8988T (cell line): ENCODE measurements at places on chromosomes 1 and 21.

DNA sequence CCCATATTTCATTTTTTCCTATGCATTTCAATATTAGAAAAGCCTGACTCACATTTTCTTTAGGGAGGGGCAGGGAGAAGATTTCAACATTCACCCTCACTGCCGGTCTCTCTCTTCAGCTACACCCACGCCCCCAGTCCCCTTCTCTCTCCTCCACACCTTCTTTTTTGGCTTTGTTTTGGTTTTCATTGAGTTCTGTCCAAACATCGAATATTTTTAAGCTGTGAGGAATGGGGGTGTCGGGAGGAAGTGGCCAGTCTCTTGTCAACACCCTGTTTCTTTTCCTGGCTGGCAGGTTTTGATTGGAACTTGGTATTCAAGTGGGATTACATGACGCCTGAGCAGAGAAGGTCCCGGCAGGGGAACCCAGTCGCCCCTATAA lies 177.3 kb downstream of the PGBD5 start:
- DNase-seq = no peak

- DNase-seq = no peak
Observed at GRCh38 chr1:182392050-182393028, 749 bp upstream of the GLUL start.

- DNase-seq = no peak
Observed at GRCh38 chr21:43812957-43813655, 23.7 kb downstream of the RRP1 start.

DNA sequence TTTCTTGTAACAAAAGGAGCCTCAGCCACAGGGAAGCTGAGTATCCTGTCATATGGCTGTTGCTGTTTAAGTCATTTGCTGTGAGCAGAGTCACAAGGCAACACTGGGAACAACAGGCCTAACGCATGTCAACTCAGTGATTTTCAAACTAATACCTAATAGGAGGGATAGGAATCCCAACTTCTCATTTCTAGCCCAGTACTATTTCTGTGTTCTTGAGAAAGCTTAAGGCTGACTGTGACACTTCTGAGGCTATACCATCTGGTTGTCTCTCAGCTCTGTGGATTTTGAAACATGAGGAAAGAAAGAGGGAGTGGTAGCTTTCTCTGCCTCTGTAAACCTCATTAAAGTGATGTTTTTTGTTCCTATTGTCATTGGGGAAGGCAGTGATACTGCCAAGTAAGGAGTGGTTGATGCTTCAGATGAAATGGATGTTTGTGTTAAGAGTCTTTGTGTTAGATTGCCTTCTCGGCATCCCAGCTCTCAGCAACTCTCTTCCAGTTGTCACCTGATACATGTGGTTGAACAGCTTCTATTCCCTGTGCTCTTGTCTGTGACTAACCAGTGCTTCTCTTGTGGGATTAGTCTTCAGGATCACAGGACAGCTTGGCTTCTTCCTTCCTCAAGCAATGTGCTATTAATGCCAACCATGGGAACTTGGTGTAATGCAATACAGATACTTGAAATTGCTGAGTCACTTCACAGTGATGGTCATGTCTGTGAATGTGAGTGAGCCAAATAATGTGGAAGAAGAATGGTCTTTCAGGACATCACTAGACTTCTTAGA lies 166.8 kb upstream of the IVNS1ABP start:
- DNase-seq = no peak

GRCh38 chr1:60697204-60697994 lies 385.0 kb upstream of the NFIA start:
- DNase-seq = no peak

GRCh38 chr1:245986404-245987218 lies 520.5 kb downstream of the SMYD3 start:
- peak; percentile 37 for DNase-seq

DNA sequence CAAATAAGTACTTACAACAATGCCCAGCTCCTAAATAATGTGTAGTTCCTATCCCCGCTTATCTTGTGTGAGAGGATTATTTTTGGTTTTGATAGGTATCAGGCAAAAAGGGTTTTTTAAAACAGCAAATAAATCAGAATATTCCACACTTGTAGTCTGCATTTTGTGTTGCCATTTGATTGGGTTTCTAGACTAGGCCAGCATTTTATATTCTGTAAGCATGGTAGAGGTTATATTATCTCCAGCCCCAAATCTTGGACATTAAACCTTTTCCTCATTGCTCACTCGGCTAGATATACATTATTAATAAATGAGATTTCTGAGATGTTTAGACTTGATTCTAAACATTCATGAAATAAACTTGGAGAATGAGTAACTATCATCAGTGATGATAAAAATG lies 165.7 kb upstream of the C1orf21 start:
- no peak for DNase-seq

DNA sequence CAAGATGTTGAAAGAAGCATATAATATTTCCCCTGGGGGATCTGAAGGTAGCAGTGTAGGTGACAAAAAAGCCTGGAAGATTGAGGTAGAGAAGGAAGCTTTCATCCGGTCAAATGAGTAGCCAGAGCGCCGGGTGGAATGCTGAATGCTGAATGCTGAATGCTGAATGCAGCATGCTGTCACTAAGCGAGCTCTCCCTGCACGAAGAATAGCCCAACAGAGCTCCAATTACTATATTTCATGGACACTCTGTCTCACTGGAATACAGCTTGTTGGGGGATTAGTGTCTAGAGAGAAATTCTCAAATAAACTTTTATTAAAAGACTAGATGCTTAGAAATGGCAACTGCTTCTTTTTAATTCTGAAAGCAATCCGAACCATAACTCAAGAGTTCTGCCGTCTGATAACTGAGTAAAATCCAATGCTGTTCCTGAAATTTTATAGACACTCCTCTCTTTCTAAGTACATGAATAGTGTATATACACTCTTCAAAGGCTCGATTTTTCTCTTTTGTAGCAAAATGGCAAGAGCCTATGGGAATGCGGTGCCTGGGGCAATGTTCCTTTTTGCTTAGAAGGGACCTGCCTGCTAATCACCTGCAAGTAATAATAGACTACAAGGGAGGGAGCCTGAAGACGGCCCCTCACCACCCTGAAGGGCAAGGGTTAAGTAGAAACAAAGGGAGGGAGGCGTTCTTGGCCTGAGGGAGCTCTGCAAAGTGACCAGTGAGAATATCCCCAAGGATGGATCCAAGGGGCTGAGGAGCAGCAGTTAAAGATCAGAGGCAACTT lies 203.7 kb upstream of the ESRRG start:
- DNase-seq = no peak

- DNase-seq = no peak
Observed at GRCh38 chr1:159428536-159428935, 3.5 kb upstream of the OR10J4 start.

- no peak for DNase-seq
Observed at GRCh38 chr1:86757272-86757984, 53.1 kb downstream of the SH3GLB1 start.

- DNase-seq = no peak
Observed at GRCh38 chr1:201427963-201428362, 6.4 kb upstream of the TNNI1 start.

- no peak for DNase-seq
Observed at GRCh38 chr1:192436441-192437078, 119.8 kb downstream of the RGS21 start.

DNA sequence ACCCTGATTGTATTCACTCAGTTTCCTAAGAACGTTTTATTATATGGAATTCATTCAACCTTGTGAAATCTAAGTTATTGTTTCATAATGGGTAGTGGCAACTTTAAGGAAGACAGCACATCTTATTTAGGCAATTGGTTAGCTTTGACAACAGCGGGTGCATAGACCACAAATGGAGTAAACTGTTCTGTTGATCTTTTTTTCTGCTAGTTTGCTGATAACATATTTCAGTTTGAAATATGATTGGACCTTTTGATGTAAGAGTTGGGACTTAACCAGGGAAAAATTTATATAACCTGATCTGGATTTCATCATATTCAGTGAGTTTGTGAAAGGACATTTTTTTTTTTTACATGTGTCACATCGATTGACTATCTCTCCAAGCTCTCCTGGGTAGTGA lies 151.7 kb downstream of the HLX start:
- no peak for DNase-seq

DNA sequence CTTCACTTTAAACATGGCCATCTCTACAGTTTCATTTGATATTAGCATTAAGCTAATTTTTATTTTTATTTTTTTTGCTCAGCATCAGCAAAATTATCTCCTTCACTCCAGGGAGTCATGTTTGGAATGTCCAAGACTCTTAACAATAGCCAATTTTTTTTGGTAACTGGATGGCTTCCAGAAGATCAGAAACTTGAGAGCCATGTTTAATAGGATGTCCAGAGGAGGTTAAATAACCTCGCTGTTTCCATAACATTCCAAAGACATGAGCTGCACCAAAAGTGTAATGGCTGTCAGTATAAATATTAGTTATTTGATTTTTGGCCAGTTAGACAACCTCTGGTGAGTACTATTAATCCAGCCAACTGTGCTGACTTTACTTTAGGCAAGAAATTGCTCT lies 80.7 kb downstream of the DNTTIP2 start:
- no peak for DNase-seq

- no peak for DNase-seq
Observed at GRCh38 chr1:234605983-234606783, 3.8 kb downstream of the IRF2BP2 start.

DNA sequence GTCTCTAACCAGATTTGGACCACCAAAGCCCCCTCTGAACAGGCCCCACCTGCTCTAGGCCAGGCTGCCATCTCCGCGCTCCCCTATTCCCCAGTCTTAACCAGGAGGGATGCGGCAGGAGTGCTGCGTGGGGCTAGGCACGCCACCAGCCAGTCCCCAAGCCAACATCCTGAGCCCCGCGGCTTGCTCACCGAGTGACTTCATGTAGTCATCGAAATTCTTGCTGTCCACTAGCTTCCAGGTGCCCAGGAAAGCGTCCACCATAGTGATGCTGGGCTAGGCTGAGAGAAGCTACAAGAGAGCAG lies 173 bp downstream of the FABP3 start:
- no peak for DNase-seq
